Glomerular endothelial cell (primary cell): ENCODE measurements at places on chromosomes 2 and 18. TPM values are rescaled to one million over a fixed set of nuclear protein-coding genes. Genes with fewer than 3 reads are reported as not detected.

GRCh38 chr2:231795525-231796327 lies 9.5 kb downstream of the COPS7B start:
- DNase-seq, result peak; percentile 71

The TGFA gene
- total RNA-seq, result 0.93 and 3.7 TPM in 2 replicates

DNA sequence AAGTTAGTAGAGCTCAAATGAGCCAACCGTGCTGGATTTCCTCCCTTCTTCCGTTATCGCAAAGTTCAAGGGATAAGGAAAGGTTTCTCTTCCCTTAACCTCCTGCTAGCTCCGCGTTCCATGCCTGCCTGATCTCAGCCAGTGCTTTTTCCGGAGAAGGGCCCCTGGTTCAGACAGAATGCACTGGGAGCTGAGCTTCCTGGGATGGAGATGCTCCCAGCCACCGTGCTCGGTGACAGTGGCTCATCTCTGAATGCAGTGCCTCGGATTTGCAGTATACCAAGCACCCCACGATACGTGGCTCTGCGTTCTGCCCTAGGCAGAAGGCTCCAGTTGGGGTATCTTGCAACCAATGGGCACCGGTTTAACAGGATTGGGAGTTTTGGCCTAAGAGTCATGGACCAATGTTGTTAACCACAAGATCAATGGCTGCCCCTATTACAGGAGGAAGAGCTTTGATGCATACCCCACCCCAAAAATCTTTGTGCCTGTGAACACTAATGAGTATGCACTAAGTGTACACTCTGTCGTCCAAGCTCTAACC lies 876 bp downstream of the CNTNAP5 start:
- no peak for DNase-seq

DNA sequence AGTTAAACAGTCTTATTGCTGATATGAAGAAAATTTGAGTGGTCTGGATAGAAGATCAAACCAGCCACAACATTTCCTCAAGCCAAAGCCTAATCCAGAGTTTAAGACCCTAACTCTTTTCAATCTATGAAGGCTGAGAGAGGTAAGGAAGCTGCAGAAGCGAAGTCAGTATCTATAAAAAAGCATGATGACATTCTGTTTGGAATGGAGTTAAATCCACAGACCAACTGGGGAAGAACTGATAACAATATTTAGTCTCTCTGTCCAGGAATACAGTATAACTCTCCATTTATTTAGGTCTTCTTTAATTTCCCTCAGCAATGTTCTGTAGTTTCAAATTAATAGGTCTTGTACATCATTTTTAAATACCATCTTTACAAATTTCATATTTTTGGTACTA lies 16.0 kb downstream of the PIGN start:
- no peak for DNase-seq

GRCh38 chr2:189582809-189583192 lies 2.2 kb upstream of the SLC40A1 start:
- no peak for DNase-seq

DNA sequence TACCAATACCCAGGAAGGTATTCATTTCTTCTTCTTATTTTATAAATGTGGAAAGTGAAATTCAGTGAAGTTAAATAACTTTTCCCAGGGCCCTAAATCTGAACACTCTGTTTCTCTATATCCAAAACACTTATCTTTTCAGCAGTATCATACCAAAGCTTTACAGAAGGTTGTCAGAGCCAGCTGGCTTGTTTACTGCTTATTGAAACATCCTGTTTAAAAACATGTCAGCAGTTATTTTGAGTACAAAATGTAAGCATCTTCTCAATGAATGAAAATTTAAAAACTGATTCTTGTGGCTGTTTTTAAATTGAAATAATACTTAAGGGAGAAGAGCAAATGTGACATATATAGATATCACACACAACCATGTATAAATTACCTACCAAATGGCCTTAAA lies 11.3 kb upstream of the CDH19 start:
- no peak for DNase-seq

DNA sequence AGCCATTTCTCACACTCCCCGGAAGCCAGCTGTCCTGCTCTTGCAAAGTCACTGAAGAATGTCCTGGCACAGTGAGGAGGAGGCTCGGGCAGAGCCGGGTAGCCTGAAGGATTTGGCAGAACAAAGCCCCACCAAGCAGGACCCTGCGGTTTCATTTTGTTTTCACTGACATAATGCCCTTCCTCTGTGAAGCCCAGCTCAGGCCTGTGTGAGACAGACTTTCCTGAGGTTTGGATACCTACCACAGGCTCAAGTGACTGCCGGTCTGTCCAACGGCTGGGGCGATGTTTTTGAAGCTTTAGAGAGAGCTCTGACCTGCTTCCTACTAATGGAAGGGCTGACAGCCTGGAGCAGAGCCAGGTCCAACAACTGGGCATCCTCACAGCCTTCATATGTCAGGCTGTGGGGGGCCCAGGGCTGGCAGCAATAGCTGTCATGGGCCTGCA lies 99.8 kb upstream of the FZD7 start:
- no peak for DNase-seq

- DNase-seq, result peak; percentile 56
These were observed 25.5 kb upstream of the PXDN start for GRCh38 chr2:1769703-1770422.

- no peak for DNase-seq
These were observed 72.5 kb downstream of the GALR1 start for GRCh38 chr18:77321823-77322805.

DNA sequence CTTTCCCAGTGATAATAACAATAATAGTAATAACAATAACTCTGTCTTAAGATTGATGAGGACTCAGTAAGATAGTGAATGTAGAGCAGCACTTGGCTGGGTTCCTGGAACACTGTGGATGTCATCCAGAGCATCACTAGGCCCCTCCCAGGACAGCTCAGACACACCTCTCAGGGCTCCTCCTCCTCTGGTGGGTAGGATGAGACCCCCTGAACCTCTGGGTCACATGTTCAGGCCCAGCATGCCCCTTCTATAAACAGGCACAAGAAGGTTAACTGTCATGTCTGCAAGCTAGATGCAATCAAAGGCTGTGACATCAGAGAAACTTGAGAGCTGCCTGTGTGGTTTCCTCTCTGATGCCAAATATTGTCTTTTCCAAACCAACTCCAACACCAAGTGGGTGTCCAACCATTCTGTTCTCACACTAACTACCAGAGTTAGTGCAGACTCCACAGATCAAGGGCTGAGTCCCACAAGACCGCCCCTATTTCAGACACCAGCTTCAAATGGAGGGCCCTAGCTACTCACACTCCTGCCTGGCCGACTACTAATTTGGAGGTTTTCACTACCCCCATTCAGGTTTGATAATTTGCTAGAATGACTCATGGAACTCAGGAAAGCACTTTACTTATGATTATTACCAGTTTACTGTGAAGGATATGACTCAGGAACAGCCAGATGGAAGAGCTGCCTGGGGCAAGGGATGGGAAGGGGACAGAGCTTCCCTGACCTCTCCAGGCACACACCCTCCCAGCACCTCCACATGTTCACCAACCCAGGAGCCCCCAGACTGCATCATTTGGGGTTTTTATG lies 46.4 kb upstream of the BZW1 start:
- peak; percentile 77 for DNase-seq

DNA sequence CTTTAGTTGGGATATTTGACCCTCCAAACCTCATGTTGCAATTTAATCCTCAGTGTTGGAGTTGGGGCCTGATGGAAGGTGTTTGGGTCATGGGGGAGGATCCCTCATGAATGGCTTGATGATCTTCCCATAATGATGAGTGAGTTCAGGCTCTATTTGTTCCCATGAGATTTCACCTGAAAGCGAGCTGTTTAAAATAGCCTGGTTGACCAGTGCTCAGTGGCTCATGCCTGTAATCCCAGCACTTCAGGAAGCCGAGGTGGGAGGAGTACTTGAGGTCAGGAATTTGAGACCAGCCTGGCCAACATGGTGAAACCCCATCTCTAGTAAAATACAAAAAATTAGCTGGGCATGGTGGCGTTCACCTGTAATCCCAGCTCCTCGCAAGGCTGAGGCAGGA lies 14.9 kb upstream of the PSME4 start:
- no peak for DNase-seq

The CDKL4 gene
- not detected in 2 replicates for total RNA-seq
